ENCODE measurements at places on chromosomes 5 and 9.

DNA sequence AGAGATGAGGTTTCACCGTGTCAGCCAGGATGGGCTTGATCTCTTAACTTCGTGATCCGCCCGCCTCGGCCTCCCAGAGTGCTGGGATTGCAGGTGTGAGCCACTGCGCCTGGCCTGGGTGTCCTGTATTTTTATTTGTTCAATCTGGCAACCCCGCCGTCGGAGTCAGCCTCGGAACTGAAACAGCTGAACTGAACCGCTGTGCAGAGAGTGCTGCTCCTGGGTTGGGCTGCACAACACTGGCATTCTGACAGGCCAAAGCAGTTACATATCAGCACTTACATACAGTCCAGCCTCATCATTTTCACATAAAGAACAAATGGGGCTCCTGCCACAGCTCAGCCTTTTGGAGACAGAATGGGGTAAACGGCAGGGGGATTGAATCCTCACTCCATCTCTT lies 185.6 kb downstream of the C9orf50 start:
- DNase-seq = no peak

- no peak for DNase-seq
These were observed 51.2 kb upstream of the TESK1 start for GRCh38 chr9:35553670-35554543.

GRCh38 chr9:75589497-75589896 lies 301.0 kb upstream of the PCSK5 start:
- no peak for DNase-seq

- DNase-seq = no peak
These were observed 321.1 kb downstream of the ARRDC3 start for GRCh38 chr5:91061946-91062562.

DNA sequence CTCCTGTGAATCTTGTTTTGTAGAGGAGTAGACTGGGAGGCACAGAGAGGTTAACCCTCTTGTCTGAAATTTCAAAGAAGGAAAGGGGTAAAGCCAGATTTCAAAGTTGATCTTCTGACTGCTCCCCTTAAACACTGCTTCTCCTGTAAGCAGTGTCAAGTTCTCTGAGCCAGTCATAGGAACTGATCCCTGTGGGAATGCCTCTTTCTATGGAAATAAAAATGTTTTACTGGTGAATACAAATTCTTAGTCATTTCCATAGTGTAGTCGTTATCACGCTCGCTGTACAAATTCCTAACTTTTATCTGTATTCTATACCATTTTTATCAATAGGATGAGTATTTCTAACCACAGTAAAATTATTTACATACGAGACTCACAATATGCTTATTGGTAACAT lies 66.3 kb upstream of the PRRC1 start:
- no peak for DNase-seq

DNA sequence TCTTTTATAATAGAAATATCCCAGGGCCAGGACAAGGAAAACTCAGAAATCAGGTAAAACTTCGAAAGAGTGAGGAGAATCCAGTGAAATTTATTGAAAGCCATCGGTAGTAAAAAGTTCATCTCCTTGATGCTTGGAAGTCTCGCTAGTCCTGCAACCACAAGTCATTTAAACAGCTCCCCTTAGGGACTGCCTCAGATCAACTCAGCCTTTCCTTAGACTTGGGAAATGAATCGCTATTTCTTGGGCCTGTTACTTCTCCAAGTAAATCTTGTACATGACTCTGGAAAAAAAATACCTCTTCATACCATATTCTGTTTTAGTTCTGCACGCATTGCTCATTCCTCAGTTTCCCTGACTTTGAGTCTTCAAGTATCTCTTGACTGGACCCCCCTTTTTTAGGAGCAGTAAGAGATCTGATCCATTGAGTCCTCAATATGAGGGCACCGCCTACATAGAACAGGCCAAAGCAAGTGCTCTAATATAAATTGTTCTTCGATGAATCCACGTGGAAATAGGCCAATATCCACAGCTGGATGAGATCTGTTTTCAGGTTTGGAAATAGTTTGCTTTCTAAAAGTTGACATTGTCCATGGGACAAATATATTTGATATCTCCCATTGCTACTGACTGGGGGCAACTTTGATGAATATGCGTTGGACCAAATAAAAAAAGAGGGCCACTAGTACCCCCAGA lies 114.2 kb downstream of the PRDM6 start:
- no peak for DNase-seq

DNA sequence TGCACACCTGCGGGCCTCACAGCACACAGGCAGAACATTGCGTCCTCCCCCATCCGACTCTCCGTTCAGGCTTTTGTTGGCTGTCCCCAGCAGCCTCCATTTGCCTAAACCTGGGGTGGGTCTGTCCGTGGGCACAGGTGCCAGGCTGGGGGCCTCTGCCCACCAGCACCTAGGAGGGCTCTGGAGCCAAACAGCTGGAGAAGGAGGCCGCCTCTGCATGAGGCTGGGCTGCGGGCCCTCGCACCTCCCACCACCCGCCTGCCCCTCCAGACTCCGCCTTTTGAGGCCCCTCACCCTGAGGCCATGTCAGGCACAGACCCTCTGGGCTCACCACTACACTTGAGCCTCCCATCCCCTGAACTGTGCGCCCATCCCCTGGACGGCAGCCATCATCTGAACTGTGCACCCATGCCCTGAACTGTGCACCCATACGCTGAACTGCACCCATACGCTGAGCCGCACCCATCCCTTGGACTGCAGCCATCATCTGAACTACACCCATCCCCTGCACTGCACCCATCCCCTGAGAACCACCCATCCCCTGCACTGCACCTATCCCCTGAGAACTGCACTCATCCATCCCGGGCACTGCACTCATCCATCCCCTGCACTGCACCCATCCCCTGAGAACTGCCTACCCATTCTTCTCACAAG lies 98.0 kb upstream of the OTULINL start:
- no peak for DNase-seq

DNA sequence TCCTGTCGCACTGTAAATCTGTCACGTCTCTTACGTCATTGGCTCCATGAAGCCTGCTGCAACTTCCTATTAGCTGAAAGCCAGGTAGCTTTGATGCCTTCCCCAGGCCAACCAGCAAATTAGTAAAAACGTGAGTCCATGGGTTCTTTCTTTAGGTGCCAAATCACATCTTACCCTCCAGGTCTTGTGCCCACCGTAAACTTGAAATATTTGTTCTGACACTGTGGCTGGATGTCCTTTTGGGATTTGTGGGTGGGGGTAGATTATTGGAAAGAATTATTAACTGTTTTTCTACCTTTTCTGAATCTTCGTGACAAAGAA lies 172.8 kb downstream of the NR3C1 start:
- no peak for DNase-seq

- no peak for DNase-seq
These were observed 154.6 kb downstream of the COL23A1 start for GRCh38 chr5:178435321-178436238.

DNA sequence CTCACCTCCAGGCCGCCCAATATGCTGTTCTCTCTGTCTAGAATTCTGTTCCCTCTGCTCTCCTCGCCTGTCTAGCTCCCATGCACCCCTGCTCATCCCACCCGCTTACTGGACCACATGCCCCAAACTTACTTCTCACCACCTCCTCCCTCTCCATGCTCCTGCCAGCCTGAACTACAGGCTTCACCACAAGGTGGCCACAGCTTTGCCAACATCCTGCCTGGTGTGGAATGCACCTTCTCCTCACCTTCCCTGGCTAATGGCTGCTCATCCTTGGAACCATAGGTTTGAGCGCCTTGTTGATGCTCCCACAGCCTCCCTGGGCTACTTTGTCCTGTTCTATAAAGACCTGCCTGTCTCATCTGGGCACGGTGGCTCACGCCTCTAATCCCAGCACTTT lies 9.6 kb downstream of the LAMC3 start:
- DNase-seq = no peak

DNA sequence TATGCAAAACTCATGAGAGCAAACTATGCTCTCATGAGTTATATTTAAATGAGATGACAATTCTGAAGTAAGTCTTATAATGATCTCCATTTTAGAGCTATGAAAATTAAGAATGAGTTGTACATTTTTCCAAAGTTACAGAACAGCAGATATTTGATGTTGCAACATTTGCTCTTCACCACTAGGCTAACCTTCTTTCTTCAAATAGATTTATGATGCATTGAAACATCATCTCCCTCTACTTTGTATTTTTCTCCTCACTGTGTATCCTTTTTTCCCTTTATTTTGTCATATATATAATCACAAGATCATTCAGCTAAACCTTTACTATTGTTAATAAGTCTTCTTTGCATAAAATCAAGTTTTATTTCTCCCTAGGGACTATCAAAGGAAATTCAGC lies 497.7 kb upstream of the TYRP1 start:
- DNase-seq = no peak

DNA sequence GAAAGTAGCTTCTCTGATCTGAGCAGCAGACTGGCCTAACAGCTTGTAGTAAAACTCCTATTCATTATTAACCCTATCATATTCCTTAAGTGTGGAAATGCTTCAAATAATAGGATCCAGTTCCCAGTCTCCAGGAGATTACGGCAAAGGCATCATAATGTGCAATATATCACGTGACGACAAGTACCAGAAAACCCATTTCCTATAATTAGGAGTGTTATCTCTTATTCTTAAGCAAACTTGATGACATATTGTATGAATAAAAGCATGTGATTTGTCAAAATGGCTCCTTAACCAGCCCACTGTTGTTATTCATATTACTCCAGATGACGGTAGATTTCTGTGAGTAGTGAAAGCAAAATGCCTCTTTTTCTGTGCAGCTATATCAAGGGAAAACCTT lies 2.9 kb downstream of the SV2C start:
- no peak for DNase-seq

DNA sequence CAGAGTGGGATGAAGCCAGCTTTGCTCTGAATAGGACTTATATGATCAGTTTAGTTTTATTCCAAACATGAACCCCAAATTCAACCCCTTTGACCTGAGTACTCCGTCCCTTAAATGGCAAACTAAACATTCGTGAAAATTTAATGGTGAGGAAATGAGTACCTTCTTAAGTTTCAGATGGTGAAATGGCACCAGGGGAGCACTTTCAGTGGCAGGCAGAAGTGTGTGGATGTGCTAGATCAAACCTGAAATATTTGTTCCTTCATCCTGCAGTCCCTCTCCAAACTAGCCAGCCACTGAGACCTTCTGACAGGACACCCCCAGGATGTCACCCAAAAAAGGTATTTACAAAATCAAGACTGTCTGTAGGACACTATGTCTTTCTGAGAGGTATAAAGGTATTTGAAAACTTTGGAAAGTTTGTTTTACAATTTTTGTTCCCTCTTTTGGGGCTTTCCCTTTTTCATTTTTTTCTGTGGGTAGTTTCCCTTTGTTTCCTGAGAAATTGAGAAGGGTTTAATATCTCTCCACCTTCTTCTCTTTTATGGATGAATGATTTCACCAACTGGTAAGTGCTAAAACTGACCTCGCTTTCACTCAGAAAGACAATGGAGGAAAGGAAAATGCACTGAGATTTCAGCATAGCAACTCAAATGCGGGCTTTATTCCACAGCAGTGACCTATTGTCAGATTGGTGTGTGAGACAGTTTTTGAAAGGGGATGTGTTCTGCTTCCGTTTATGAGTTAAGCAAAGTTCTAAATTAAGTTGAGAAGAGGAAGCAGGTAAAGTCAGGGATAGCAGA lies 127.1 kb downstream of the TMC1 start:
- no peak for DNase-seq

GRCh38 chr5:62948301-62948700 lies 369.7 kb downstream of the LRRC70 start:
- DNase-seq = no peak

DNA sequence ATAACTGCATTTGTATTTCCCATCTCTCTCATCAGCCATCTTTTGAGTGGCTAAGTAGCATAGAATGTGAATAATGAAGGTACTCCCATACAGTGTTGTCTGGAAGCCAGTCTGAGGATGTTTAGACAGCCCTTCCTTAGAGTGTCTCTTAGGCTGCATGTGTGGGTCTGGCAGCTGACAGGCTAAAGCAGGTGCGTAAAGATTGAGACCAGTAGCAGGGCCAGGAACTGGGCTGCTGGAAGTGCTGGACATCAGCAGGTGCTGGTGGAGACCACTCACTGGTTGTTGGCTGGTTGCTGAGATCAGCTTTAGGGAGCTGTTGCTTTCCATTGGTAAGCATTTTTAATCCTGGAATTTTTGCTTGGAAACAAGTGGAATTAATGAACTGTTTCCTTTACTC lies 197.5 kb downstream of the PCSK5 start:
- no peak for DNase-seq

- no peak for DNase-seq
These were observed 26.6 kb downstream of the PALM2AKAP2 start for GRCh38 chr9:109806506-109807115.

DNA sequence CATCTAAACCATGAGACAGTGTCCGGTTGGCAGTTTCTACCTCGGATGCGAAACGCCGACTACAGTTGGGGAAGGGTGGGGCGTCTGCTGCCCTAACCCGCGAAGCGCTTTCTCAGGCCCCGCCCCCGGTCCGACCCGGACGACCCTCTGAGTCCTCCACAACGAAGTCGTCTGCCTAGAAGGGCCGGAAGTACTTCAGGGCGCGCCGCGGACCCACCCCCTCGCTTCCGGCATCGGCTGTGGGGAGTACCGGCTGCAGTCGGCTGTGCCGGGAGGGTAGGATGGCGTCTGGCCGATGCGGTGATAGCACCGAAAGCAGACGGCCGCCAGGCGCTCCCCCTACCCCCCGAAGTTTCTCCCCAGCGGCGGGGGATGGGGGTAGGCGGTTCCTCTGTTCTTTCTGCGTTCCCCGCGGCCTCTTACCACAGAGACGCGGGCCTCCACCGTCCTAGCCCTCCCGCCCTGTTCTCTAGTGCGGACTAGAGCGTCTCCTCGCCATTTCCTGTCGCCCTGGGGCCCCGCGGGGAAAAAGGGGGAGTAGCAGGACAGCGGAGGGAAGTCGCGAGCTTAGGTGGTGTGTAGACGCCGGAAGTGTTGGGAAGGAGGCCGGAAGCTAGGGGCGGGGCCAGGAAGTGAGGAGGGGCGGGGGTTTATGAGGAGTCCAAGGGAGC lies at the start of gene TRIM41:
TRIM41 (plus strand) TSS at position 224 of the 671 bp plus-strand sequence. CDS start 719 bp downstream, outside the sequence.
- peak; percentile 96 for DNase-seq
